RPMI7951 (cell line): ENCODE measurements at places on chromosomes 16 and 17. TPM values are rescaled to one million over a fixed set of nuclear protein-coding genes. Genes with fewer than 3 reads are reported as not detected.

Gene KATNB1
- total RNA-seq = 17.7 and 19.8 TPM in 2 replicates

Gene PERCC1
- not detected in 2 replicates for total RNA-seq

Gene CBLN1
- not detected in 2 replicates for total RNA-seq

Gene CLEC3A
- total RNA-seq = 0.29 TPM in 1 of 2 replicates, not detected in the other

Gene NLGN2
- total RNA-seq = 3.7 and 4.2 TPM in 2 replicates

Gene FOXF1
- total RNA-seq = 2.1 and 3.0 TPM in 2 replicates

Gene CD300E
- not detected in 2 replicates for total RNA-seq

Gene CD19
- not detected in 2 replicates for total RNA-seq

Gene KCNJ2
- total RNA-seq = under 0.01 and 0.24 TPM in 2 replicates

Gene COPZ2
- 40.3 and 41.7 TPM in 2 replicates for total RNA-seq

Gene HS3ST2
- total RNA-seq = not detected in 2 replicates

Gene IRX3
- 7.7 and 15.1 TPM in 2 replicates for total RNA-seq

Gene EPOP
- 1.7 and 1.8 TPM in 2 replicates for total RNA-seq

Gene NPTX1
- total RNA-seq = 2.5 and 4.6 TPM in 2 replicates

Gene CCT6B
- total RNA-seq = 0.72 and 0.78 TPM in 2 replicates

Gene EVPL
- total RNA-seq = not detected in 2 replicates

Gene HNF1B
- 0.12 TPM in 1 of 2 replicates, not detected in the other for total RNA-seq

Gene MARVELD3
- total RNA-seq = not detected in 2 replicates

Gene RSKR
- total RNA-seq = 2.9 and 3.5 TPM in 2 replicates

Gene FOXJ1
- not detected in 2 replicates for total RNA-seq

Gene PSMC3IP
- total RNA-seq = 18.7 and 25.0 TPM in 2 replicates

Gene ARHGAP44
- total RNA-seq = 0.12 TPM in 1 of 2 replicates, not detected in the other

Gene ABCC3
- 23.1 and 28.4 TPM in 2 replicates for total RNA-seq

Gene AATK
- total RNA-seq = not detected in 2 replicates

Gene APOBR
- total RNA-seq = not detected in 2 replicates

Gene SALL1
- total RNA-seq = 8.9 and 10.8 TPM in 2 replicates

Gene DLX4
- not detected in 2 replicates for total RNA-seq

Gene CSH1
- total RNA-seq = not detected in 2 replicates

Gene ALOX12
- not detected in 2 replicates for total RNA-seq

Gene CCL7
- total RNA-seq = 0.68 TPM in 1 of 2 replicates, not detected in the other

Gene TMEM100
- total RNA-seq = 1.7 and 2.1 TPM in 2 replicates

Gene SLC6A2
- total RNA-seq = 0.10 TPM in 1 of 2 replicates, not detected in the other

Gene GOT2
- total RNA-seq = 49.3 and 58.6 TPM in 2 replicates

Gene PLD6
- total RNA-seq = 0.24 and 0.29 TPM in 2 replicates

Gene ZNF750
- not detected in 2 replicates for total RNA-seq

Gene SRL
- total RNA-seq = under 0.01 TPM in 1 of 2 replicates, not detected in the other

Gene KRTAP9-4
- not detected in 2 replicates for total RNA-seq

Gene CES4A
- total RNA-seq = 0.72 TPM in 1 of 2 replicates, not detected in the other

Gene MTMR4
- total RNA-seq = 28.9 and 32.8 TPM in 2 replicates

Gene ANKRD40CL
- not detected in 2 replicates for total RNA-seq
